ENCODE measurements at places on chromosomes 5 and 9. TPM values are rescaled to one million over a fixed set of nuclear protein-coding genes. Genes with fewer than 3 reads are reported as not detected.

The ZBTB26 gene
- total RNA-seq, result 4.6 TPM

The NUDT12 gene
- 10.4 TPM for total RNA-seq

The TLE1 gene
- 9.8 TPM for total RNA-seq

The PCDHB5 gene
- 1.6 TPM for total RNA-seq

The PSD2 gene
- total RNA-seq, result not detected

The CMYA5 gene
- total RNA-seq, result 886 TPM

The C1QTNF2 gene
- 1.5 TPM for total RNA-seq

The PDGFRB gene
- 57.2 TPM for total RNA-seq

The FOXD4L3 gene
- total RNA-seq, result not detected

The EFNA5 gene
- total RNA-seq, result 28.5 TPM

The CATSPER3 gene
- 1.1 TPM for total RNA-seq

The PCDHGA2 gene
- total RNA-seq, result 6.2 TPM

The PRUNE2 gene
- total RNA-seq, result 1.9 TPM

The EEIG1 gene
- 25.3 TPM for total RNA-seq

The RNF224 gene
- total RNA-seq, result not detected

The PCDHGA4 gene
- 7.8 TPM for total RNA-seq

The LPAR1 gene
- 13.8 TPM for total RNA-seq

The RNF183 gene
- total RNA-seq, result not detected
